ENCODE measurements at places on chromosomes 2 and 18.

DNA sequence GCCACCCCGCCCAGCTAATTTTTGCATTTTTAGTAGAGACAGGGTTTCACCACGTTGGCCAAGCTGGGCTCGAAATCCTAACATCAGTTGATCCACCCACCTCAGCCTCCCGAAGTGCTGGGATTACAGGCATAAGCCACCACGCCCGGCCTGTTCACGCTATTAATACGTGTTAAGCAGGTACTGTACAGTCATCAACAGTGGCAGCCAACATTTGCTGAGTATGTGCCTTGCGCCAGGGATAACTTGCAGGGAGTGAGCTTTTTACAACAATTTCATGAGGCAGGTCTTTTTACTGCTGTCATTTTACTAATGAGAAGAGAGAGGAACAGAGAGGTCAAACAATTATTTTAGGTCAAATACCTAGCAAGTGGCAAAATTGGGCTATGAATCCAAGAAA is 115.2 kb downstream of the AP1S3 start:
- DNase-seq, result no peak

DNA sequence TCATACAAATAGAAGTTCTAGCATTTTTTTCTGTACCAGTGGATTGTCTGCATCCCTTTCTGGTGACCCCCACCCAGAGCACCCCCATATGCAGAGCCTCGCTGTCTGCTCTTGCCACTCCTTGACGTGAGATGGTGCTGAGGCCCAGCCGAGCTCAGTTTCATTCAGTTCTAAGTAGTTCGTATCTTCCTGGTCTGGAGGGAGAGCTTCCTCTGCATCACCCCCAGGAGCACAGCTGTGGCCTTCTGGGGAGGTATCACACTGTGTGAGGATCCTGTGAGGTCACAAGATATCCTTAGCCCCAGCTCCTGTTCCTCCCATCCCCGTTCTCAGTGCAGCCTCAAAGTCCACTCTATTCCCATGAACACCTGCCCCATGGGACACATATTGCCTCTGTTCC is 132.7 kb downstream of the PTGR3 start:
- no peak for DNase-seq

DNA sequence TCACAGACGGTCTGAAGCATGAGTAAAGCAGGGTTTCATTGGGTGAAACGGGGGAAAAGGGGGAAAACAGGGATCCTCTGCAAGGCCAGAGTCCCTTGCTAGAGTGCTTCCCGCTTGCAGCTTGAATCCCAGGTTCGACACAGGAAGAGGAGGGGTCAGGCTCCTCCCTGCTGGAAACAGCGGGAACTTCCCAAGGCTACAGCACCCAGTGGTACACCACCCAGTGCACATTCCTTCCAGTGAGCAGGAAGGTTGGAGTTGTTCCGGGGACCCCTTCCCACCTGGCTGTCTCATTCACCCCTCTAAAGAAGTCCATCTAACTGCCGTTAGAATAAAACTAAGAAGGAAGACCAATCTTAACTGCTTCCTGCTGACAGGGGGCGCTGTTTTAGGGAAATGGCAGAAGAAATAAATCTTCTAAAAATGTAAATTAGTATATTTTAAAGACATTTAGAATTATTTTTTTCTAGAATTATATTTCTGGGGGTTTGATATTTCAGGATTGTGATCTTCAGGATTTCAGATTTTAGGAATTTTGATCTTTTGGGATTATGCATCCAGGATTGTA is 230.9 kb downstream of the RBM43 start:
- no peak for DNase-seq

DNA sequence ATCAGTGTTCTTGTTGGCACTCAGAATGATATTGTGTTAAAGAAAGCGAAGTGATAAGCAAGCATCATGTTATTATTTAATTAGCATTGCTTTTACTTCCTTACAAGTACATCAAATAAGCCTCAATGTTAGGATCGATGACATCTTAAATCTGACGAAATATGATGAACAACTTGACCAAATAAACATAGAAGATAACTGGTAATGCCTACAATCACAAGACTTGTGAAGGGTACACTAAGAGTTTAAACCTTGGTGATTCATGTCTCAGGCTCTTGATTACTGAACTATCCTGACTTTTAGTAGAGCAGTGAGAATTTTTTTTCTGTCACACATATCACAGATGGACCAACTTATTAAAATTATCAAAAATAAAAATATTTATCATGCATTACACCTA is 500.8 kb upstream of the ZEB2 start:
- no peak for DNase-seq

- no peak for DNase-seq
Measured at GRCh38 chr2:24375349-24376087, 15.2 kb upstream of the ITSN2 start.

DNA sequence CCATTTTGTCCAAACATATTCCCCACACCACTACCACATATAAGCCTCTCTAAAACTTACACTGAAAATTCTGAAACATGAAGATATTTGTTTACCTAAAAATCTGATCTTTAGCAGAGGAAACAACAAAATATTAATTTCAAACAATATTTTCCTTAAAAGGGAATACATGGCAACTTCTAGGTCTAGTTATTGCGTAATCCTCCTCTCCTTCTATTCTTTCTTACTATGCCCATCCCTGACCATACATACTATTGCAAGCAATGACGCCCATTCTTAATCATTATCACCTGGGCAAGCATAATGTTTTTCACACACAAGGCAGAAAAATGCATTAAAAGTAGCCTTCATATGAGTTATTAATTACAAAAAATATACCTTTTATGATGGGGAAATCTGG is 372.6 kb downstream of the ZEB2 start:
- DNase-seq, result no peak

DNA sequence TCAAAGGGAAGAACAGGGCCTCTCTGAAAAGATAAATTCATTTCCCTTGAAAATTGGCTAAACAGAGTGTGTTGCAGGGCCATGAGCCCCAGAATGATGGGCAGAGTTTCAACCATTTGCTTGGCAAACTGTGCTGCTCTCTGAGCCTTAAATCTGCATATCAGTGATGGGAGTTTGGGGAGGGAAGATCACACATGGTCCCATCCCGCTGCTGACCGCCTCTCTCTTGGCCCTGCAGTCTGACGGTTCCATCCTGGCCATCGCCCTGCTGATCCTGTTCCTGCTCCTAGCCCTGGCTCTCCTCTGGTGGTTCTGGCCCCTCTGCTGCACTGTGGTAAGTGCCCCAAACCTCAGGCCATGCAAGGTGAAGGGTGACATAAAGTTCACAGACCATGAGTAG is 139.0 kb downstream of the ANTXR1 start:
- no peak for DNase-seq

GRCh38 chr2:233447506-233448219 is 93.4 kb downstream of the DGKD start:
- no peak for DNase-seq

Data from NCI-H187 (cell line).